ENCODE measurements at places on chromosomes 1 and 21.

DNA sequence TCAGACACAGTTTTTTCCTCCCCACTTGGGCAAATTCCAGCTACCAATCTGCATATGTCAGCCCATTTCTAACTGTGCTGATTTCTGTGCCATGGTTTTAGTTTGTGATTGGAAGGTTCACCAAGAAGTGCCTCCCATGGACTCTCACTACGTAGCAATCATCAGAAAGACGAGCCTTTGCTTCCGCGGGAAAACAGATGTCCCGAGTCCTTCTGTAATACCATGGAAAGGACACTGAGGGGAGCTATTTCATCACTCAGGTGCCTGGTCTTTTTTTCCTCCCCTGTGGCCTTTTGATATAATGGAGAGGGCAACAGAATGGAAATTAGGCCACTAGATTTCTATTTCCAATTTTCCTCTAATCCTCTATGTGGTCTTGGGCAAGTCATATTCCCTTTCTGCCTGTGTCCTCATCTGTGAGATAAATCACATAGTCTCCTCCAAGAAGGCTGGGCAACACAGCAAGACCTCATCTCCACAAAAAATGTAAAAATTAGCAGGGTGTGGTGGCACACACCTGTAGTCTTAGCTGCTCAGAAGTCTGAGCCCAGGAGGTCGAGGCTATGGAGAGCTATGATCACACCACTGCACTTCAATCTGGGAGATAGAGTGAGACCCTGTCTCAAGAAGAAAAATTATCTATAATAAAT lies 24.8 kb downstream of the LEMD1 start:
- peak; percentile 10 for DNase-seq

- DNase-seq, result peak; percentile 27
These were observed 160.2 kb downstream of the DENND1B start for GRCh38 chr1:197614916-197615692.

- DNase-seq, result no peak
These were observed 675.1 kb upstream of the ADGRL2 start for GRCh38 chr1:81125672-81126071.

DNA sequence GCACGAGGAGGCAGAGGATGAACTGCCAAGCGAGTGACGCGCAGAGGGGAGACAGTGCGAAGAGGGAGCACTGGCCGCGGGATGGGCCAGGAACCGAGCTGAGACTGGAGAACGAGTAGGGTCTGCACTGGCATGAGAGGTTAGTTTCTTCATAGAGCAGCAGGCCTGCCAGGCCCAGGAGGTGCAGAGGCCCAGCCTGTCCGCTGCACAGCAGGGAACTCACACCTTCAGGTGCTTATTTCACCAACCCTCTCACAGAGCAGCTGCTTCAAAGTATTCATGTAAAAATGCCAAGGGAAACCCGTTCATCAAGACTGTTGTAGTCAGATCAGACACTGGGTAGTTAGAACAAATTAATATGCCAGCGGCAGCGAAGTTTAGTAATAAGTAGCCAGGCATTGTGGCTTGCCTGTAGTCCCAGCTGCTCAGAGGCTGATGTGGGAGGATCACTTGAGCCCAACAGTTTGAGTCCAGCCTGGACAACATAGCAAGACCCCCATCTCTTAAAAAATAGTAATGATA lies 144.5 kb downstream of the SLC45A1 start:
- no peak for DNase-seq

DNA sequence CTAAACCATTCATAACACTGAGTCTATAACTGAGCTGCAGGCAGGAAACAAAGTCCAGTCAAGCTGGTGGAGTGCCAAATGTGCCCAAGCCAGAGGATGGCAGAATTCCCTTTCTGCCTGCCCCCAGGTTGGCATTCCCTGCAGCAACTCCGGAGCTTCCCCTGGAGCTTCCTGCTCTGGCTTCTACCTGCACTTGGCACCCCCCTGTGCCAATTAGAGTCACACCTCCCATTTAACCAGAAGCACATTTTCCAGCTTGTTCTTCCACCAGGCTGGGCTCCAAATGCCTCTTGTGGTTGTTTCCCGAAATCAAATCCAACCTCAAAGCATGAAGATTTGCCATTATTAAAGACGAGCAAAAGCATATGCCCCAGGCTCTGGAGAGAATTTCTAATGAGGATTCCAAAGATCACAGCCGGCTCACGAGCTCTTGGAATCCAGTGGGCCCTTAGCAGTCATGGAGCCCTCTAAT lies 294.5 kb downstream of the RRAGC start:
- DNase-seq, result no peak

DNA sequence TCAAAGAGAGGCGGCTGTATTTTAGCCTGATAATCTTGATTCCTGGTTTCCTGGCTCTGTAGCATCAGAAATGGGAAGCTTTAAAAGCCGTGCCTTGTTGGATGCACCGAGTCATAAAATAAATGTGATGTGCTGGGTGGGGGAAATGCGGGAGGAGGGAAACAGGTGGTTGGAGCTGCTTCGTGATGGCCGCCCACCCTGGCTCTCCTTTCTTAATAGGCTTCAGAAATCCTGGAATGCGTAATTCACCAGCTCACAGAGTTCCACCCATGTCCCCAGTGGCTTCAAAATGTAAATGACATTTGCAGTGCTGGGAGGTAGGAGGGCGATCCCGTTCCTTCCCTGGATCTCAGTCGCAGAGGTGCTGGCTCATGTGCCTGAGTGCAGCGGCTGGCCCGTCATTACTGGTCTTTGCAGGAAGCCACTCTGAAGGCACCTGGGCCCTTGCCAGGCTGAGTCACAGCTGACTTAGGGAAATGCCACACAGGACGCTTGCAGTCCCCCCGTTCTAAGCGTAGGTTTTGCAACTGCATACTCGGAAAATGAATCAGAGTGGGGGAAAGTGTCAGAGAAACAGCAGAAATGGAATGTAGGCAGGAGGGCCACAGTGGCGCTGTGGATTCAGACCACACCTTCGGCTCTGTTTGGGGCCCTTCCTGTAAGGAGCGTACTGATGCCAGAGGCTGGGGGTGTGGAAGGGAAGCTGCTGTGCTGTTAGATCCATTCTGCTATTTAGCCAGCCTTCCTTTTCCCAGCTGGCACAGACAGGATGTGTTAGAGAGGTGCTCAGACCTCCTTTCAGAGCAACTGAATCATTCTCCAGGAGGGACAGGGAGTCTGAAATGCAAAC lies 37.6 kb downstream of the GALNT2 start:
- peak; percentile 91 for DNase-seq
